LHCN-M2 (cell line): ENCODE measurements at places on chromosomes 5 and 9. TPM values are rescaled to one million over a fixed set of nuclear protein-coding genes. Genes with fewer than 3 reads are reported as not detected.

Gene ADAMTS19
- total RNA-seq = not detected in 2 replicates

- DNase-seq = no peak
Observed at GRCh38 chr9:74277532-74277931, 219.6 kb upstream of the RORB start.

GRCh38 chr5:80060966-80061365 lies 25.8 kb downstream of the THBS4 start:
- no peak for DNase-seq

DNA sequence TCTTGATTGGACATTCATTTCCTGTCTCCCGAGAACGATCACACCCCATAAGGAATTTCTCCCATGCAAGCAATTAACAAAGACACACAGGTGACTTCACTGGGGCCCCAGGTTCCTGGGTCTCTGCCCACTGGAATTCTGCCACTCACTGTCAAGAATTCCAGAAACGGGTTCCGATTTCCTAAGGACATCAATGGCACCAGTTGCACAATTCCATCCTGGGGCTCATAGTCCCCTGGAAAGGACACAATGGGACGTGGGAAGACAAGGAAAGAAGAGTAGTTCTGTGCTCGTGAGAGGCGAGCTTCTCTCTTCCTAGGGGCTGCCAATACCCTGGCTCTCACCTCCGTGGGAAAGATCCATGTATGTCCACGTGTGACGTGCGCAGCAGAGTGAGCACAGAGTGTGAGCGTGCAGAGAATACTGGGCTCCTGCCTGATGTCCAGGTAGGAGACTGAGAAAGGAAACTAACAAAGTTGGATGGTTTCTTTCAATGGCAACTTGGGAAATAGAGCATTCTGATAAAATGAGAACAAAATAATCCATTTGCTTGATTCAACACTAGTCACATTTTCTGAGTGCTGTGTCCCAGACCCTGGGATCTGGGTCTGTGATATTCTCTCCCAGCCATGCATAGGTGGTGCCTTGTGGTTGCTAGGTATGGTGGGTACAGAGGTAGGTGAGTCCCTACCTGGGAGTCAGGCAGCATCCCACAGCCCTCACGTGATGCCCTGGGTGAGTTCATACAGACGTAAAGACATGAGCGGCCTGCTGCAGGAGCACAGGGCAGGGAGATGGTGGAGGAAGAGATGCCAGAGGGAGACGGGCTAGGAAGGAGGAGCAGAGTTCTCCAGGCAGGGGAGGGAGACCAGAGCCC lies 159.8 kb downstream of the COL23A1 start:
- no peak for DNase-seq

DNA sequence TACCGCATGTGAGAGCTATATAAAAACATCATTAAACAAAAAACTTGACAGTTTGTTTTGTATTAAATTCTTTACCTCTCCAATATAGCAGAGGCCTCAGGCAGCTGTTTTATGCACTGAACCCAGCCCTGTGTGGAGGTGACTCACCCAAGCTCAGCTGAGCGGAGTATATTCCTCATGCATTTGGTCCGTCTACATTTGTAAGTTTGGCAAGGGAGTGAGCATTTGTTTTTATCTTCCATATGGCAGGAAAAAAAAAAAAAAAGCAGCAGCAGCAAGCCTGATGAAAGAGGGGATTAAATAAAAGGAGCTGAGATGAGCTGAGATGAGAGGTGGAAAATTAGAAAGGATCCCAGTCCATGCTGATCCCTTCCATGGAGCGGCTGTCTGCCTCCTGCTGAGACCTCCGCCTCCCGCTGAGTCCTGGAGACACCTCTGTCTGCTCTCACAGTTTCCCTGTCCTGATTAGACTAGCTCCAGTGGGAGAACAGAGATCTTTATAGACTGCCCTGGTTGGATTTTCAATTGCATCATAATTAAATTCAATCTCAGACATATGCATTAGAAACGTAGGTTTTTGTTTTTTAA lies 112.0 kb upstream of the CTNND2 start:
- no peak for DNase-seq

Gene FAM174A
- 29.2 and 39.8 TPM in 2 replicates for total RNA-seq

Gene CFAP90
- total RNA-seq = 0.26 TPM in 1 of 2 replicates, not detected in the other
